SW 1271 (cell line): ENCODE measurements at places on chromosomes 16 and 17.
A peak's percentile ranks its signal among the peaks of the same experiment; 100 is the strongest.

GRCh38 chr16:82584553-82585152 is 42.1 kb upstream of the CDH13 start:
- no peak for DNase-seq

GRCh38 chr17:67143318-67143717 is 99.0 kb downstream of the CACNG1 start:
- no peak for DNase-seq

DNA sequence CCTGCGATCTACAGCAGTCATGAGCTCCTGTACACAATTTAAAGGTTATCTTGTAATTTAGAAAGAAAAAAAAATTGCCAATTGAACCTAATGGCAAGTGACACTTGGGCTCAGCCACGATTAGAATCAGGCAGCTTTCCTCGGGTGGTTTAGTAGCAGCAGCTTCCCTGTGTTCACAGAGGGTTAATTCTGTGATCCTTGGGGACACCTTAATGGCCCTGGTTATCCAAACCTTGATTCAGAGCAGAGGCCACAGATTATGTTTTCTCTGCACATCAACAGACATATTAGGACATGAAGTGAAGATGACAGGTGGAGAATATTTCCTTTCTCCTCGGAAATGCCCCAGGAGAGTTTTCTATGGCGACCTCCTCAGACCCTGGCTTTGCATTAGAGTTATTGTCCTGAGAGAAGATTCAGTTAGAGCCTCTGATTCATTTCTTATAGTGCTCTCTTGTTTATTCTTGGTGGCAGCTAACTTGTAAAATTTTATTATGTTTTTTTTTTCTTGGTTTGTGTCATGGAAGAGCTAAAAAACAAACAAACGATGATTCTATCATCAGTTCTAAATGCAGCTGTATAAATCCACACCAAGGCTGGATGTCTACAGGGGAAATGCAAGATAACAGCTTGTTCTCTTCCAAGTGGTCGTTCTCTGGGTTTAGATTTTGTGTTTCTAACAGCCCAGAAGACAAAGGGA is 351.2 kb upstream of the DYNLRB2 start:
- no peak for DNase-seq

GRCh38 chr17:65261682-65262636 is 124.8 kb downstream of the RGS9 start:
- DNase-seq, result no peak

DNA sequence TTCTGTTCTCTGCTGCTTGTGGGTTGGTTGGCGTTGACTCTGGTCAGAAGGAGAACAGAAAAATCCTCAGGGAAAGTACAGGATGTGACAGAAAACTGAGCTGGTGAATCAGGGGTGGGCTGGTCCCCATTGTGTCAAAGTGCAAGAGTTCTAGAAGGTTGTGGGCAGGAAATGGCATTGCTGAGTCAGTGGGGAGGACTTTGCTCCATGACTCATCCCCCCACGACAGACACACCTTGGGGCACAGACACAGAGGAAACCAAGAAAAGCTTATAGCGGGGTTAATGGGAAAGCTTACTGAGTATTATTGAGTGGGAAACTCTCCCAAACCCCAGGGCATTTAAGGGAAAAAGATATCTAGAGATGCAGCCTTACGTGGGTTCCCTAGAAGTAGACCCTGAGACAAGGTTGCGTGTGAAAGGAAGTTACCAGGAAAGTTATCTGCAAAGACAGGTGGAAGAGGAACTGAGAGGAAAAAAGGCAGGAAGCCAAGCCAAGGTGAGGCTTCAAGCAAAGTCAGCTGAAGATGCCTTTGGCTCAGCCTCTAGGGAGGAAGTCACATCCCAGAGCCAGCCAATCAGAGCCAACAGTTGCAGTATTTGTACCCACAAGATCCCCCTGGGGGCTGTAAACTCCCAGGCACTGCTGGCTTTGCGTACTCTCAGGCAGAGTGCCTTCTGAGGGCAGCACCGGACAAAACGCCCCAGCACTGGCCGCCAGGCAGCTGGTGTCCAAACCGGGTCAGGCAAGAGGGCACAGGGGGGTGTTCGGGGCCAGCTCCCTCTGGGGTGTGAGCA is 86.4 kb downstream of the FOXL1 start:
- DNase-seq, result peak; percentile 94

DNA sequence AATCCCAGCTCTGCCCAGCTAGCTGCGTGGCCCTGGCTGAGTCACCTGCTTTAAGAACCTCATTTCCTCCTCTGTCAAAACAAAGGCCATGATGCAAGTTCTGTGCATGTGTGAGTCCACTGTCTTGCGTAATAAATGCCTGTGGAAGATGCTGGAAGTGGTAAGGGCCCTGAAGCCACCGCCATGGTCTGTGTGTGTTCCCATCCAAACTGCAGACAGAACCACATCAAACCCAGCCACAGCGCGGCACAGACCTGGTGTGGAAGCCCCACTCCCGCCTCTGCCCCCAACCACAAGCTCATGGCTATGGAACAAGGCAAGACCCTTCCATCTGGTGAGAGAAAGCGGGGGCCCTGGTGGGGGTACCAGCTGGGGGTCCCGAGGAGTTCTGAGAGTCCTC is 26.0 kb downstream of the NECAB2 start:
- DNase-seq, result peak; percentile 57

DNA sequence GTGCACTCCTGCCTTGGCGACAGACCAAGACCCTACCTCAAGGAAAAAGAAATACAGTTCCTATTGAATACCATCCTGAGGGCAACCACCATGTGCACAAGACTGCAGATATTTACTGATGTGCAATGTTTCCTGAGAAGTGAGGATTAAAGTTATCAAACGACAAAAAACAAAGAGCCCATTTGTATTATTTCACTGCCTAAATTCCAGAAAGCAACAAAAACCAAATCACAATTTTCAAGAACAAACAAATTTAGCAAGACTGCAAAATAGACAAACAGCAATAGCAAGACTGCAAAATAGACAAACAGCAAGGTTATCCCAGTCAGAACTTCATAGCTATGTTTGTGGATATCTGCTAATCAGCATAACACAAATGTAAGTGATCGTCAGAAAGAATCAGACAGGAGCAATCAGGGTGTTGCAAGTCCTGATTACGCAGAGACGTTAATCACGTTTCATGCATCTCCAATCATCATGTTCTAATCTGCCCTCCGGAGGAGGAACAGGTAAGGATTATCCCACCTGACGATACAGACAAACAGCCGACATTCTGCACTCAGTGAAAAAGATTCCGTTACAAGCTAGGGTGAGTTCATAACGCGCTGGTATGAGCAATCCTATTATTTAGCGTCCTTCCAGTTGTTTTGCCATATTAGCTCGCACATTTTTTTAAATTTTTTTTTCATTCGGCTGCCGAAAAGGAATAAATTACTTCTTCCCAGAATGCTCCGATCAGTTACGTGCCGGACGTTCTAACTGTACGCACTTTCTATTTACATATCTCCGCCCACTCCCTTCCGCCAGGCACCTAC is 2.9 kb downstream of the TMEM107 start:
- DNase-seq, result peak; percentile 95

- no peak for DNase-seq
Measured at GRCh38 chr16:84462296-84463210, 41.9 kb downstream of the MEAK7 start.

DNA sequence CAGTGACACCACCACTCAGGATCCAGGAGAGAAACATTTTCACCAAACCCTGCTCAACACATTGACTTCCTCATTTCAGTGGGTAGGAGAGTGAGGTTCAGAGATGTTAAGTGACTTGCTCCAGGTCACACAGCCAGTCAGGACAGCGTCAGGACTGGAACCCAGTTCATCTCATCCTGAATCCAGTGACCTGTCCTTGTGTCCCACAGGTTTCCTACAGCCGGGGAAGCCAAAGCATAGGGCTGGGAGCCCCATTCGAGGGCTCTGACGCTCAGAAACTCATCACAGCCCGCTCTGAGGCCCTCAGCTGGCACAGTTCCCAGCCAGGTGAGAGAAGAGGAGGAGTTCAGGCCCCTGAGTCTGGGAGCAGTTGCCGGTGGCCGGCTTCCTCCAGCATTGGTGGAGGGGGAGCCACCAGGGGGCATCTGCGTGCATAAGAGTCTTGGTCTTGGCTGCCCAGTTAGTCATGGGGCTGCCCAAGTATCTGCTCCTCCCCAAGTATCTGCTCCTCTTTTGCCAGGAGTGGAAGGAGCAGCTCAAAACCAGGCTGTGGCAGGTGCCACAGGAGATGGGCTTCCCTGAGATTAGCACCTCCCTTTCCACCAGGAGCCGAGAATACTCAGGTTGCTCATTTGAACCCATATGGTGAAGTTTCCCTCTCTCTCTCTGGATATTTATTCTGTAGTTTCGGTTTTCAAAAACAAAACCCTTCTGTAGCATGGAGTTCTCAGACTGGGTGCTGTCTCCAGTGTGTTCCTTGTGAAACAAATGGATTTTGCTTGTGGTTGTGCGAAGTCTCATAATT is 56.0 kb downstream of the TNFRSF13B start:
- no peak for DNase-seq

DNA sequence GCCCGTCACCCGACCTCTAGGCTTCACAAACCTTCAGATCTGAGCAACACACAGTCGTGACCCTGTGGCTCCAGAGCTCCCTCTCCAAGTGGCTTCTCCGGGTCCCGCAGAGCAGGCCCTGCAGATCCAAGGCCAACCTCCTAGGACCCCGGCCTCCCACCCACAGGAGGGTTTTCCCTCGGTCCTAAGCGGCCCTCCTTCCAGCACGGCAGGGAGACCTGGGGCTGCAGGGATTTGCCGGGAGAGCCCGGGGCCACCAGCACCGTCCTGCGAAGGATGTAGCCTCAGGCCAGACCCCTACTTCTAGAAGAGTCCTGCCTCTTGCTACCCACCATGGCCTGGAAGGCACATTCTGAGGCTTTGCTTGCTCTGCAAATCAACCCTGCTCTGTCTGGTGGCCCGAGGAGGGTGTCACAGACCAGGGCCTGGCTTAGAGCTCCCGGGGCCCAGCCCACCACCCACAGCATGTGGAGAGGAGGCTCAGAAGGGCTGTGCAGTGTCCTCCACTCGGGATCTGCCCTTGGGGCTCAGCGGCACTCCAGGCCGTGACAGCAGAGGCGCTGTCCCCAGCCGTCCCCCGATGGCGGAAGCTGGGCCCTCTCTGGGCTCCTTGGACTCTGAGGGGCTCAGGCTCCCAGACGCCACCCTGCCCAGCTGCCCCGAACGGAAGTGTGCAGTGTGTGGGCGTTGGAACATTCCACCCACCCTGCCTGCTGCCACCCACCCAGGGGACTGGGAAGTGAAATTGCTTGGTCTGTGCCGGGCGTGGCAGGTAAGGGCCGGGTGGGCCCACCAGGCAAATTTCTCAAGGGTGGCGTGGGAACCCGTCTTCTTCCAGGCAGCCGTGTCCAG is 28.8 kb upstream of the ACSF3 start:
- no peak for DNase-seq

DNA sequence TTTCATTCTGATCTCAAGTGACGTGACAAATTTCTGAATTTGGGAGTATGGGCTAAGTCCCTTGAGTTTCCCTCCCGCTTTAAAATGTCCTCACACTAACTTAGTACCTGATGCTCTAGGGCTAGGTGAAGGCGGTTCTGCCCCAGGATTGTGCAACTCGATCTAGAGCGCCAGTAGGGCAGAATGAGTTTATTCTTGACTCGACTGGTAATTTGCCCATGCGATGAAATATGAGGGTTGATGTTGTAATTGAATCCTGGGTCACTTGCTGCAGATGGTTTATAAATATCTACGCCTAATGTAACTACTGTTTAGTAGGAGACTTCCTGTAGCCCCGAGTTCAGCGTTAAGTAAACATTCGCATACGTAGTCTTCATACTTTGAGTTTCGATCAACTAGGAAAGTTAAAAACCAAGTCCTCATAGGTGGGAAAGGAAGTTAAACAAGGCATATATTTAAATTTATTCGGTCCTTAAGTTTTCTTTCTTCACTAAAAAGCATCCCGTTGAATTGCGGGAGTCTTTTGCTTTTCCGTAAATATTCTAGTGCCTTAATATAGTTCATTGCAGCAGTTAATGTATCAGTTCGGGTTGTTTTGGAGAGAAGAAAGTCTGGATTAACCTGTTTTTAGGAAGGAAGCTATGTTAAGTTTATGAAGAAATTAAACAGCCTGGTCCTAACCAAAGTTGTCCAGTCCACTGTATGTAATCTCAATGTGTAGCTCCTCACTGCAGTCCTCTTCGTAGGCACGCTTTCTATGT is 1.6 kb downstream of the CTCF start:
- DNase-seq, result no peak

- no peak for DNase-seq
Measured at GRCh38 chr17:50672071-50672470, 35.6 kb downstream of the ANKRD40 start.

GRCh38 chr16:11560701-11561453 is 25.8 kb downstream of the LITAF start:
- no peak for DNase-seq

GRCh38 chr16:88499836-88500251 is 46.8 kb downstream of the ZFPM1 start:
- DNase-seq, result no peak

DNA sequence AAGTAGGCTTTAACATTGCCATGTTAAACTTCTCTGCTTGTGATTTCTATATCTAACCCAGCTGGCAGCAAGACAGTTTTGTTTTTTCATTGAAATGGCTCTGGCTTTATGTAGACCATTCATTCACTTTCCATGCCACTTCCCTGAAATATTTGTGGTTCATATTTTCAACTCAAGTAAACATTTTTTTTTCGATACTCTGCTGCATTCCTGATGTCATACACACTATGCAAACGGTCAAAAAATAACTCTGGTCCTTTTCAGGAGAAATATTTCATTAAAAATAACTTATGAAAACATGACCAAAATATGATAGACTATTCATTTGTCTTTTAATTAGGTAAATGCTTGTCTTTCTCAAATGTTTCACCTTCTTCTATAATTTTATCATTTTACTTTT is 116.3 kb downstream of the USP22 start:
- no peak for DNase-seq

DNA sequence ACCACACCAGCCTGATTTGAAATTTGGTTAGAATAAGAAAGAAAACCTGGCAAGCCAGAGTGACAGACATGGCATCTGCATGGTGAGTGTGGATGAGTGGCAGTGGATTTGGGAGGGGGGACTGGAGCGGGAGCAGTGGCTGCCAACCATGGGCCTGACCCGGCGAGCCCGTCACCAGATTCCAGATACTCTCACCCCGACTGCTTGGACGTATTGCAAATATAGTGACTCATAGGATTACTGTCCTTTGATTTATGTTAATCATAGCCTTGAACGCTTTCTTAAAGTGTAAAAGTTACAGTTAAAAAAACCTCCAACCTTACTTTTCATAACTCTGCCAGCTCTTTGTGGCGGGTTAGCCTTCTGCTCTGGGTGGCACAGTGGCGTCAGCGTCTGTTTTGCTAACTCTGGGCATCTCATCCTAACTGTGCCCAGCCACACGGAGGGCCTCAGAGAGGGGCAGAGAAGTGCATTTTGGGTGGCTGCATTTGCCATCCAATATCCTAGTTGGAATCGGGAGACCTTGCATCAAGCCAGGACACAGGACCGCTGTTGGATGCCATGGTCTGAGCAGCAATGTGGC is 26.8 kb upstream of the FOXK2 start:
- no peak for DNase-seq

DNA sequence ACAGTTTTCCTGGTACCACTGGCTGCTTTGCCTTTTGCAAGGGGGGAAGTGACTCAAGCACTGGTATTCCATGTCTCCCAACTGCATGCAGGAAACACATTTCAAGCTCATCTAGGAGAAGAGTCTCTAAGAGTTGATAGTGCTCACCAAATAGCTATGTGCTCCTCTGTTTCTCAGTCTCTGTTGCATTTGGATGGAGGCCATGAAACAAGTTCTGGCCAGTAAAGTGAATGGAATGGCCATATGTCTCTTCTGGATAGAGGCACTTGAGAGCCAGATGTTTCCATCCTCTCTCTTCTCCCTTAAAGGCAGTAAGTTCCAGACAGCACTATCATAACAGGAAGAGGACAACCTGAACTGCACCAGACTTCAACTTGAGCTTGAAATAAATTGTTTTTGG is 60.6 kb downstream of the C16orf82 start:
- no peak for DNase-seq
